D341Med (cell line): ENCODE measurements at places on chromosomes 4 and X.

- no peak for DNase-seq
These were observed 41.3 kb downstream of the RHOH start for GRCh38 chr4:40238008-40238699.

GRCh38 chr4:179762840-179763239 lies 2320.6 kb upstream of the AGA start:
- DNase-seq: no peak

- DNase-seq: no peak
These were observed 200.8 kb downstream of the GRIA2 start for GRCh38 chr4:157421365-157421764.

DNA sequence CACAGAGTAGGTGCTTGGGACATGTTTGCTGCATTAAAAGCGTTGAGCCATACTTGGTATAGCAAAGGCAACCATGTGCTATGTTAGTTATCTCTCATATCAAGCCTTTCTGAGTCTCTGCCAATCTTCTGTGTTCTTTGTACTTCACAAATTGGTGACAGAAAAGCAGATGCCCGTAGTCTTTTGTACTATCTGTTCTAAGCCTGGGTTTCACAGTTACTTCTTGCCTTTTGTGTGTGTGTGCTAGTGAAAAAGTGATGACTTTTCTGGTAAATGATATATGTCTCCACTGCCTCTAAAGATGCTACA lies 16.1 kb upstream of the KLHL2 start:
- no peak for DNase-seq
